NCI-H187 treated with DMSO at 0.1 percent for 48 hours (cell line): ENCODE measurements at places on chromosomes 3 and 15.

GRCh38 chr15:79582650-79583049 lies 150.5 kb downstream of the MINAR1 start:
- no peak for DNase-seq

DNA sequence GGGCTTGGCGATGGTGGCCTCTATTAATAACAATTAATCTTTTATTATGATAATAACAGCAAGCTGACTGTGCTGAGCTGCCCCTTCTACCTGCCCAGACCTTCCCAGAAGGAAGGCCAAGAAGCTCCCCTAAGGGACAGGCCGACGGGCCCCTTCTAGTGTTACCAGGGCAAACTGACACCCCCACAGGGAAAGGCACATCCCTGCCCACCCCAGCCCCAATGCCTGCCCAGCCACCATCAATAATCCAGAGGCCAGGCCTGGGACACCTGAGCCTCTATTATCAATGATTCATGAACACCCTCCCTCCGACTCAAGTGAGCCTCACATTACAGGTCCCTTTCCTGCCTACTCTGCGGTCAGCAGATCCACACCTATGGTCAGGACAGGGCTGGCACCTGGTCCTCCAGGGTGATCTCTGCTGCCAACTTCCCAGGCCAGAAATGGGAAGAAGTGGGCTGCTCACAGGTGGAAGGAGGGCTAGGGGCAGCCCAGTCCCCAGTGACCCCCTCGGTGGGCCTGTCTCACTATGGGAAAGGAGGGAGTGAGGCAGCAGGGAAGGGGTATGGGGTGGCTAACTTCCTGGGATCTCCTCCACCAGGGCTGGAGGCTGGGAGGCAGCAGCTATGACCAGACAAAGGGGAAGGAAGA lies 1.8 kb downstream of the TWF2 start:
- DNase-seq, result no peak

- DNase-seq, result no peak
Observed at GRCh38 chr15:93862791-93863190, 368.6 kb upstream of the MCTP2 start.

DNA sequence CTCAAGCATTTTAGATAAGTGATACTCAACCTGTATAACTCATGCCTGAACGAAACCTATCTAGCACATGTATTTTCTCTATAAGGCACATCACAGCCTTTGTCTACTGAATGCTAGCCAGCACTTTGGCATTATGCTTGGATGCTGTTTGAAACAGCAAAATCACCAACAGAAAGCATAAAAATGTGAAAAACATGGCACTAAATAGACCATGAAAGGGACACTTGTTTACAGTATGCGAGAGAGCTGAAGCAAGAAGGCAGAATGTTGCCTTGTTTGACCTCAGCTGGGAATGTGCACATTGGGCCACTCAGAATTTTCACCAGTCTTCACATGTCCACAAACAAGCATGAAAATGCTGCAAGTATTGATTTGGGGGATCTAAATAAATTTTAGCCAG lies 59.5 kb downstream of the MINDY2 start:
- no peak for DNase-seq

- no peak for DNase-seq
Observed at GRCh38 chr15:25268166-25268565, 170.7 kb downstream of the UBE3A start.

GRCh38 chr15:82228750-82229149 lies 33.8 kb downstream of the EFL1 start:
- DNase-seq, result no peak

DNA sequence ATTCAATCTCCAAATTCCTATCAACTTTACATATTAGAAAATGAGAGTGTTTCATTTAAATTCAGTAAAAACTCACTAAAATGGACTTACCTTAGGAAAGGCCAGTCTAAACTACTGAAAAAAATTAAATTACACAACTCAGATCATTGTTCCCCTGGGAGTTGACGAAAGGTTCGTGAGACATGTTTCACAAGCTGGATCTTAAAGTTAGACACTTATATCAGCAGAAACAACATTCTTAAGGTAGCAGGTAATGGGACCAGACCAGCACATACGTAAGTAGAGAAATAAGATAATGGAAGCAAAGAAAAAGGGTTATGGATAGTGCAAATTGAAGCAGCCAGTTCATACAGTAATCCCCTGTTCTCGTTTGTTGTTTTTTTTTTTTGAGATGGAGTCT lies 8.9 kb downstream of the RFX7 start:
- DNase-seq, result no peak

DNA sequence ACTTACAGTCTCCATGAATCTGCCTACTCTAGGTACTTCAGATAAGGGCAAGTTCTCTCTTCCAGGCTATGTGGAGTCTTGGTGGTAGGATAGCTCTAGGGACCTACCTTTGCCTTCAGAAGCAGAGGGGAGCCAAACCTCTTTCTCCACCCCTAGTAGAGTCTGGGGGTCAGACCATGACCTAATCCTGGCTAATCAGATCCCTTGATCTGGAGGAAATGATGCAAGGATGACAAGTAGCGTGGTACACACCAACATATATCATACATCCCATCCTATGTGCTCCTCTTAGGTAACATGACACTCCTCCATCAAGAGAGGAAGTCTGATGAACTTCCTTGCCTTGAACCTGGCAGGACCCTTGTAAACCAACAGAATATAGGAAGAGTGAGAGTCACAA lies 15.4 kb upstream of the PLA2G4F start:
- DNase-seq, result no peak

GRCh38 chr3:13693441-13693840 lies 144.5 kb downstream of the FBLN2 start:
- DNase-seq, result no peak

GRCh38 chr3:79369306-79369705 lies 398.5 kb downstream of the ROBO1 start:
- DNase-seq, result no peak

GRCh38 chr15:27967541-27967940 lies 131.6 kb downstream of the OCA2 start:
- no peak for DNase-seq

DNA sequence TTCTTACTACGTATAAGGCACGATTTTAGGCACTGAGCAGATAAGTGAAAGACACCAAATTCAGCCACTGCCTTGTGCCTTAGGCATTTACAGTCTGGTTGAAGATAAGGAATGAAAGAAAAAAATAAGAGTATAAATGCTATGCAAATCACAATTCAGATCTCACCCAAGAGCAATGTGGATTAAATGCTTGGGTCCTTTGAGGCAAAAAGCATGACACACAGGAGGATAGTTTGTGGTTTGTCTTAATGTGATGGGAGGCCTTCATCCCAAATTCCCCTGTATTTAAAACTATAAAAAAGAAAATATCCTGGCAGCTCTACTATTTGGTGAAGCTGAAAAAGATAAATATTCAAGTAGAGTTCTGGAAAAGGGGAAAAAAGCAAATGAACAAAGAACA lies 79.8 kb downstream of the TGFBR2 start:
- no peak for DNase-seq

DNA sequence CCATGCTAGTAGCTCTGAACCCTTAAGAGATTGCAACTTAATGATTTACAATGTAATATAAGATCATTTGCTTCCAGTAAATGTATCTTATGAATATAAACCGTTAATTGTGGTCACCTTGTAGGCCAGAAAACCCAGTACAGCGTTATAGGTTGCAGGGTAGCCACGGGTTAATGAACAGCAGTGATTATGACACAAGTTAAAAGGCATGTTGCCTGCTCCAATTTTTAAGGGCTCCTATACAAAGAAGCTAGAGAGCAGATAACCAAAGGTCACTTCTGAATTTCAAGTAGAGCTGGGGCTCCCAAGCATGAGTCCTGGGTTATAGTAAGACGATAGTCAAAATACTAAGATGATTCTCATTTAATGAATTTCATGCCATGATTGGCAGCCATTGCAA lies 13.5 kb downstream of the GUCA1C start:
- DNase-seq, result no peak

- no peak for DNase-seq
Observed at GRCh38 chr15:79682285-79682684, 214.5 kb downstream of the MTHFS start.

- DNase-seq, result no peak
Observed at GRCh38 chr15:40873694-40874561, at the start of gene RHOV. RHOV (minus strand) TSS chr15:40874234; CDS start chr15:40874139, 95 bp downstream.

DNA sequence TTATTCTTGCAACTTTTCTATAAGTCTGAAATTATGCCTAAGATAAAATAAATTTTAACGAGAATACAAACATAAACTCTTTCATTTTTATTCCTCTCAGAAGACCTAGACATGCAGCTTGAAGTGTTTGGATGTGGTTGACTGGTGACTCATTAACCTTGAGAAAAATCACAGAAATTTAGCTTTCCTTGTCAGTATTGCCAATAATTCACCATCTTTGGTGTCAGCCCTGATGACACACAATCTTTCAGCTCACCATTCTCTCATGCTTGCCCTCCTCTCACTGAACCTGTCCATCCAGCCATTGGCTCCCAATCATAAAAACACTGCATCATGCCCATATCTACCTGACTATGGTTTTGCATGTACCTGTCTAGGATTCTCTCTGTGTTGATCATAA lies 22.6 kb upstream of the TNFAIP8L3 start:
- DNase-seq, result no peak
